ENCODE measurements at places on chromosomes 5 and 9.

GRCh38 chr5:169011009-169011408 is 289.9 kb downstream of the SLIT3 start:
- DNase-seq: no peak

DNA sequence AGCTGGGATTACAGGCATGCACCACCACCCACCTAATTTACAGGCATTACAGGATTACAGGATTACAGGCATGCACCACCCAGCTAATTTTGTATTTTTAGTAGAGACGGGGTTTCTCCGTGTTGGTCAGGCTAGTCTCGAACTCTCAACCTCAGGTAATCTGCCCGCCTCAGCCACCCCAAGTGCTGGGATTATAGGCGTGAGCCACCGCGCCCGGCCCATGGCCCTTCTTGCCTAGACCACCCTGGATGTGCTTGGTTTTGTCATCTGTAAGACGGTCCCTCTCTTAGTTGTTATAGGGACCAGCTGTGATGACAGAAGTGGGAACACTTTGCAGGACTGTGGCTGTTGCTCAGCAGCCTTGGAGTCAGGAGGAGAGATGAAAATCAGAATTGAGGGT is 3.5 kb upstream of the PHYKPL start:
- no peak for DNase-seq

DNA sequence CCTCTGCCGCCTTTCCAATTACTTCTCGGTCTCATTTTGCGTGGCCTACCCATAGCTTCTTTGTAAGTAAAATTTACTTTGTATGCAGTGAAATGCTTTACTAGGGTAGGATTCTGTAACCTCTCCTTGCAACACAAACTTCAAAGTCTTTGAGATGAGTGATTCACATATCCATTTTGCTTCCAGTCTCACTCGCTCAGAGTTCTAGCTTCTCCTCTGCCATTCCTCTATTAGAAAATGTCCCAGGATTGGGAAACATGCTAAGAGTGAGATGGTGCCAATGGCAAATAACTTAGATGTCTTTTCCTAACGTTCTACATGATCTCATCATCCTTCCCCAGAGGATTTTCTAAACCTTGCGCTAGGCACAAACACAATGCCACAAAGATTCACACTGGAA is 270.5 kb upstream of the SLC30A5 start:
- DNase-seq: no peak

DNA sequence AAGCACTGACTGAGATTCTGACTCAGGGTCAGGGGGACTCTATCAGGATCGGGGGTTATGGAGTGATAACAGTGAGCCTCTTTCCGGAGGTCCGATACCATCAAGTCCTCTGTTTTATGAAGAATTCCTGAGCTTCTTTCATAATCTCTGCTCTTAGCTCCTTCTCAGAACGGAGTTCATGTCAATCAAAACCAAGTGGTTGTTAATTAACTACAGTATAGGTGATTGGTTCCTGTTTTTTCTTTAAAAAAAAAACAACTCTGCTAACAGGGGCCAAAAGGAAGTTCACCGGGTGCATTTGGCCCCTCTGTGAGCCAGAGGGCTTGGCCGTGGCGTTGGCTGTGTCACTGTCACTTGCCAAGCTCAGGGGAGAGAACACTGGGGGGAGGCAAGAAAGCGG is 4.0 kb downstream of the GFI1B start:
- no peak for DNase-seq
